ENCODE measurements at places on chromosomes 16 and 17.

GRCh38 chr17:77959126-77959925 is 823 bp downstream of the TNRC6C start:
- no peak for DNase-seq

DNA sequence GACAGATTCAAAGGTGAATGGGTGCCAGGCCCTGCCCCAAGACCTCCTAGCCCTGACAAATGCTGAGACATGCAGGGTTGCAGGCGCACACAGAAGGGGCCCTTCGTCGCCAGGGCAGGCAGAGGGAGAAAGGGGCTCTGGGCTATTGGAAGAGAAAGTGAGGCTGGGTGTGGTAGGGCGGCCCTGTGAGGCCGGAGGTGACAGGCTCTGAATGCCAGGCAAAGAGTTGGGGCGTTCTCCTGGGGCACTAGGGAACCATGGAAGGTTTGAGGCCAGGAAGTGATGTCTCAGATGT is 26.4 kb upstream of the NXPH3 start:
- DNase-seq: no peak

- no peak for DNase-seq
These were observed 1.7 kb downstream of the KANSL1 start for GRCh38 chr17:46191322-46192188.

DNA sequence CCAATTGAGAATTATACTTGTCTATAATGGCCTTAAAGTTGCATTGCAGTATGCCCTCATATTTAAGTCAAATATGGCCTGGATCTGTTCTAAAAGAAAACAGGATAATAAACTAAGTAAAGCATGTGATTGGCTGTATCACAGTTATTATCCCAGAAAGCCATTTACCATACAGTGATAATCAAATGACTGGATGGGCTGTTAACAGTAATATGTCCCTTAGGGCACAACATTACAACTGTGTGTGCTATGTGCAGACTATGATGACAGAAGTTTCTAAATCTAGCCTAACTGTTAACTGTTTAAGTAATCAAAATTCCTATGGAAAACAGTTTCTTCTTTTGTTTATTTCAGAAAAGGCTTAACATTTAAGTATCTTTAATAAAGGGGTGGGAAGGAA is 145.7 kb downstream of the STXBP4 start:
- no peak for DNase-seq

- DNase-seq: no peak
These were observed 53.4 kb downstream of the GAS7 start for GRCh38 chr17:10144982-10145381.

GRCh38 chr17:2279707-2280106 is 23.9 kb downstream of the SMG6 start:
- no peak for DNase-seq

- no peak for DNase-seq
These were observed 4.3 kb upstream of the SH2B1 start for GRCh38 chr16:28859326-28859725.

DNA sequence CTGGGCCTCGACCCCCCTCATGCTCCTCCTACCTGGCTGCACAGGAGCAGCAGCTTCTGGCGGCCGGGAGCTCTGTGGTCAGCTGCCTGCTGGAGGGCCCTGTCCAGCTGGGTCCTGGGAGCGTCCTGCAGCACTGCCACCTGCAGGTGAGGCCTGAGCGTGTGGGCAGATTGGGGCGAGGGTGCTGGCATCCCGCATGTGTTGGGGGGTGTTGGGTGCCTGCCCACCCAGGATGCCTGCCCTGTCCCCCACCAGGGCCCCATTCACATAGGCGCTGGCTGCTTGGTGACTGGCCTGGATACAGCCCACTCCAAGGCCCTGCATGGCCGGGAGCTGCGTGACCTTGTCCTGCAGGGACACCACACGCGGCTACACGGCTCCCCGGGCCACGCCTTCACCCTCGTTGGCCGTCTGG is 16.5 kb downstream of the FCSK start:
- DNase-seq: no peak

- no peak for DNase-seq
These were observed 211.9 kb downstream of the GSG1L start for GRCh38 chr16:27851586-27851985.

GRCh38 chr16:87840271-87840978 is 28.9 kb downstream of the SLC7A5 start:
- DNase-seq: no peak

- no peak for DNase-seq
These were observed 42.4 kb downstream of the WDR59 start for GRCh38 chr16:74942566-74942965.

GRCh38 chr17:39092692-39093230 is 58.7 kb downstream of the PLXDC1 start:
- DNase-seq: no peak

GRCh38 chr16:2044541-2044940 is 3.1 kb downstream of the NTHL1 start:
- no peak for DNase-seq

GRCh38 chr17:32288615-32289014 is 23.0 kb downstream of the RHBDL3 start:
- no peak for DNase-seq

DNA sequence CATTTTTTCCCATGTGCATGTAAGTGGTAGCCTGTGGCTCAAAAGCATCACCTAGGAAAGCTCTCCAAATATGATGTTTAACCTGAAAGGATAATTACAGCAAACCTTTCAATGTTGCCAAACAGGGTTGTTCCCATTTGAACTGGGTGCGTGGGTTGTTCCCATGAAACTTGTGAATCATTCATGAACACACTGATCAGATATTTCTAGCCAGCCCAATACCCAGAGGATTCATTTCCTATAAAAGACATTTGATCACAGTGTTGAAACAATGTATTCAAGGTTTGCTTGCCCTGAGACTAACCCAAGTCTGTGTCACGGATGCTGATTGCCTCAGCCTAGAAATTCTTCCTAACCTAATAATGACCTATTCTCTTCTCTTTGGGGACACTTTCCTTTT is 12.9 kb downstream of the KRT39 start:
- DNase-seq: peak; percentile 68

DNA sequence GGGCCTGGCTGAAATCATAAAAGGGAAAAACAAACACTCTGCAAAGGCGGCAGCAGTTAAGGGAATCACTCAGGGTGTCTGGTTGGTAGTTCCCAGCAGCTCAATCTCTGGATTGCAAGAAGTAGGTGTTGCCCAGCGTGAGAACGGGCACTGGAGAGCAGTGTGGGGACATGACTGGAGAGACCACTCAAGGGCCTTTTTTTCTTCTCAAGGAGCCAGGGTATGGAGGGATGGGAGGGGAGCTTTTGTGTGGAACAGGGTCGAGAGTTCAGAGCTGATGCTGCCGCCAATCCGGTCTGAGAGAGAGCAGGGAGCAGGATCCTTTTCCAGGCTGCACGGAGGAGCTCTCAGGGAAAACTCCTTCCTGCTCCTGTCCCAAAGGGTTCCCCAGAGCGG is 15.2 kb downstream of the SCNN1B start:
- DNase-seq: no peak

GRCh38 chr17:561116-561515 is 153.5 kb downstream of the VPS53 start:
- peak; percentile 17 for DNase-seq

DNA sequence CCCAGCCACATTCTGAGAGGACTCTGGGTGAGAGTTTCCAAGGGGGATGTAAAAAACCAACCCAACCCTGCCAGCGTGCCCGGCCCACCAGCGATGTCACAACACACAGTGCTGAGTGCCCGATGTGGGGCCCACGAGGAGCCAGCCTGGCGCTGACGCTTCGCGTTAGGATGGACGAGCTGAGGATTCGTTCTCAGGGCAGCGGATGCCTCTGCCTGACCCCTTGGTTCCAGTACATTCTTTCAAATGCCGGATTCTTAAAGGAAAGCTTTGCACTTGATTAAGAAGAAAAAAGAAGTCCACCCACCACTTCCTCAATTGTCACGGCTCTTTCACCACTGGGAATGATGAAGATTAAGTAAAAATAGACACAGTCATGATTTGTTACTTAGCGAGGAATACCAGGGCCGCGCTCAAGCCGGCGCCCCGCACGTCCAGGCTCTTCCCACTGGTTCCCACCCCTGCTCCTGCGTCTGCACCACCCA is 79.4 kb downstream of the IRF8 start:
- DNase-seq: no peak

DNA sequence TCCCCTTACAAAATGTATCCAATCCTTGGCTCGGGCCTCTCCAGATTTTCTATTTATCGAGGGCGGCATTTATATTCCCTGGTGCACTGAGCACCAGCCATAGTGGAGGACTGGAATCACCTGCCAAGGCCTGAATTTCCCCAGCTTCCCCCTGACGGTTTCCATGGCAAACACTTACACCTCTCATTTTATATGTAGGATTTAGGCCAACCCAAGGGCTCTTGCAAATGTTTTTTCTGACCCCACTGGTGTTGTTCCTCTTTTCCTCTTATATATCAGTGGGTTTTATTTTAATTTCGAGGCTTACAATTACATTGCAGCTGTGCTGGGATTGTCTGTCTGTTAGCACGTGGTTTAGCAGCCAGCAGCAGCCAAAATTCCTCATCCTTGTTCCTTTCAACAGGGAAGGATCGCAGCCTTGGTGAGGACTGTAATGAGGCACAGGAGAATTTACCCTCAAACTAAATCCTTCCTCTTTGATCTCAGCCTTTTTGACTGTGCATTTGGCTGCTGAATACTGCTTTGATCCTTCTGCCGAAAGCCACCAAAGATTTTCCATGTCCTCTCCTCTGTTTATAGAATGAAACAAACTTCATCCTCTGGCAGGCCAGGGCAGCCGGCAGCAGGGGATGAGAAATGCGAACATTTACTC is 26.5 kb upstream of the CES5A start:
- no peak for DNase-seq

DNA sequence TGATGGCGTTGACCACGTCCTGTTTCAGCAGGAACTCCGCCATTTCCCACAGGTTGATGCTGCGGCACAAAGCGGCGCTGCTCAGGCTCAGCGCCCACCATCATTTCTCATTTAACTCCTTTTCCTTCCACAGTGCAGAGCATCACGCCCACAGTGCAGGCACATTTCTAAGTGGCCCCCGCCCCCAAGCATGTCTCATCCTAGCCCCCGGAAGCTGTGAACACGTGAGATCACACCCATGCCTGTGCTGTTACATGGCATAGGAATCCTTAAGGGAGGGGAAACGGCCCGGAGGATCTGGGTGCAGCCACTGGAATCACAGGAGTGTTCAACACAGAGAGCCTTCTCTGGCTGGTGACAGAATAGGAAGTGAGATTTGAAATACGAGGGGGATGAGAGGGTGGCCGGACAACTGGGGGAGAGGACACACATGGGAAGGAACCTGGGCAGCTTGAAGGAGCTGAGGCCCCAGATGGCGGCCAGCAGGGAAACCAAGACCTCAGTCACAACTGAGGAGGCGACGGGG is 4.7 kb downstream of the NAGPA start:
- no peak for DNase-seq

GRCh38 chr17:57724026-57724728 is 20.9 kb downstream of the CCDC182 start:
- no peak for DNase-seq

DNA sequence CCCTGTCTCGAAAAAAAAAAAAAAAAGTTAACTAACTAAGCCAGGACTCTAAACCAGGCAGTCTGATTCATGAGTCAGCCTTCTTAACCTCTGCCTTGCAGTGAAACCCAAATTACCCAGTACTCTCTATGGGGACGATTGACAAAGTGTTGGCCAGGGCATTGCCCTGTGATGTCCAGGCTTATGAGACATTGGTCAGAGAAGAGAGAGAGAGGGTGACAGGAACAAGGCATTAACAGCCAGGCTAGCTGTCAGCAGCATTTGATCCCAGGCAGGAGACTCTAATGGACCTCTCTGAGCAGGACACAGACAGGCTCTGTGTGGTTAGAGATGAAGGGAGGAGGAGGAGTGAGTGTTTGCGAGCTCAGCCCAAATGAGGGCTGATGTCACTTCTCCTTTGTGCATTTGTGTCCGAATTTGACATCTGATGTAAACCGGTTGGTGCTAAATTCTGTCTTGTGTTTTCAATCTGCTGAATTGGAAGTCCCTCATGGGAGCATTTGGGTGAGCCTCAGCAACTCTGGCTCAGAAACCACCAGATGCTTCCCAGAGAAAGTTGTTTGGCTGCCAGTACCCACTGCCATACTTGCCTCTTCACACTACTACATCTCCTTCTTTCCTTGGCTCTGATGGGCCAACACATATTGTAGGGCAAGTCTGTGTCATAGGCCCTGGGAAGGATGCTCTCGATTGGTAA is 4.3 kb upstream of the MYL4 start:
- DNase-seq: no peak

DNA sequence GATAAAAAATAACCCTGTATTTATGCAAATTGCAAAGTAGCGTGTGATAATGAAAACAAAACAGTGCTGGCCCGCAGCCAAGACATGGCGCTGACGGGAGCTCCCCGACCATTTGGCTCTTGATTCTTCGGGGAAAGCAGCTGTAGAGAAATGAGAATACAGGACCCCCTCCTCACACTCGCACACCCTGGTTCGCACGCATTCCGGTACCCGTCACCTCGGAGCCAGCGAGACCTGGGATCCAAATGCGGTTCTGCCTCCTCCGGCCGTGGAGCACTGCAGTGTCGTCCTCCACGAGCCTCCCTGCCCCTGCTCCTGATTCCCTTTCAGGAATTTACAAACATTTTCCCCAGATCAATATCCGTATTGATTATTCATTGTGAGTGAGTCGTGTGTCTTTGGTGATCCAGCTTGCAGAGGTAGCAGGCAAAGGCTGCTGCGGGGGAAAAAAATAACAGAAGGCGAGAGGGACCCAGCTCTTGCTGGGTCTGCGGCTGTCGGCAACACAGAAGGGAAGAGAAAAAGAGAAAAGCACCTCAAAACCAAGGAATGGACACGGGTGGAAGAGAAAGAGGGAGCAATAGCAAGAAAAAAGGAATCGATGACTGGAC is 184.1 kb upstream of the ZFHX3 start:
- no peak for DNase-seq

GRCh38 chr17:57970710-57971109 is 15.5 kb upstream of the CUEDC1 start:
- DNase-seq: no peak

GRCh38 chr16:82476786-82477185 is 150.0 kb upstream of the CDH13 start:
- no peak for DNase-seq

DNA sequence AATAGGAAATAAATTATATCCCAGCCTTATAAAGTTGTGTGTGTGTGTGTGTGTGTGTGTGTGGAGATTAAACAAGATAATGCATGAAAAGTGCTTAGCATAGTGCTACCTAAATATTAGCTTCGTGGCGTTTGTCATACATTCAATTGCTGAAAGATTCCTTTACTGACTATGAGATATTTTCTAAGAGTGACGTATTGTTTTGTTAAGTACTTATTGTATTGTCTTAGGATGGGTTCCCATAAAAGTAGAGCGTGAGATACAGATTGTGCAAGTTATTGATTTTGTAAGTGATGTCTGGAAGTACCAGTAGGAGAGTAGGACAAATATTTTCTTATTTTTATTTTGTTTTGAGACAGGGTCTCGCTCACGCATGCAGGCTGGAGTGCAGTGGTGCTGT is 730.0 kb downstream of the CDH8 start:
- DNase-seq: no peak

GRCh38 chr16:89507214-89507833 is 879 bp upstream of the SPG7 start:
- no peak for DNase-seq

GRCh38 chr16:28991687-28992086 is 6.8 kb downstream of the LAT start:
- DNase-seq: no peak

- no peak for DNase-seq
These were observed at the start of gene RAB26 for GRCh38 chr16:2147981-2148671. TSS of gene RAB26 (plus strand) at chr16:2148625. CDS start at chr16:2148784, 159 bp downstream.
